Naive thymus-derived CD4-positive, alpha-beta T cell (primary cell): ENCODE measurements at places on chromosomes 7 and 10.

DNA sequence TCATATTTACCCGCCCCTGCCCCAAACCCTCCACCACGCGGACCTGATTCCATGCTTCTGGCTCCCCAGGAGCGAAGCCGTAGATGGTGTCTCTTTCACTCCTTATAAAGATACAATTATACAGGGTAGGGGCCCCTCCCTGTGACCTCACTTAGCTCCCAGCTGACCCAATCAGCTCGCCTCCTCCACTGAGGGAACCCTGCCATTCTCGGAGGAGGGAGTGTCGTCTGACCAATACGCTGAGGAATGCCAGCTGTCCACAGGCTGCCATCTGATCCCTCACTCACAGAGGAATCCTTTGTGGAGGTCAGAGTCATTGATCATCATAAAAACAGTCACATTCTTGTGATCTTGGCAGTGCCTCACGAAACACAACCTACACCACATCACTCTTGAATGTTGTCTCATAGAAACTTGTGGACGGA is 67.5 kb upstream of the INSIG1 start:
- no peak for DNase-seq

GRCh38 chr10:11505639-11506038 is 105.8 kb downstream of the USP6NL start:
- no peak for DNase-seq

DNA sequence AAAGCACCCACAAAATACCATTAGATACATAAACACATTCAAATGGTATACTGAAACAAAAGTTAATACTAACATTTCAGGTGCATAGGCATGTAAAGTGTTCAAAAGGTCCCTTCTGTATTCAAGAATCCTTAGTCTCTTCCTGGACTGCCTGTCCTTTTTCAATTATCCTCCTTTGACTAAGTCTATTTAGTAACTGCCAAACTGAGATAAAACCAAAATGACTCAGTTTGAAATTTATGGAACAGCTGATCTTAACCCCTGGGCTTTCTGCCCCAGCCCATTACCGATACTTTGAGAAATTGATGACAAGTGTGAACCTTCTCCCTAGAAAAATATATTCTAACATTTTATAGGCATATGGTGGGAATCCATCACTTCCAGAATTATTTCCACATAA is 5.4 kb downstream of the EPC1 start:
- no peak for DNase-seq

DNA sequence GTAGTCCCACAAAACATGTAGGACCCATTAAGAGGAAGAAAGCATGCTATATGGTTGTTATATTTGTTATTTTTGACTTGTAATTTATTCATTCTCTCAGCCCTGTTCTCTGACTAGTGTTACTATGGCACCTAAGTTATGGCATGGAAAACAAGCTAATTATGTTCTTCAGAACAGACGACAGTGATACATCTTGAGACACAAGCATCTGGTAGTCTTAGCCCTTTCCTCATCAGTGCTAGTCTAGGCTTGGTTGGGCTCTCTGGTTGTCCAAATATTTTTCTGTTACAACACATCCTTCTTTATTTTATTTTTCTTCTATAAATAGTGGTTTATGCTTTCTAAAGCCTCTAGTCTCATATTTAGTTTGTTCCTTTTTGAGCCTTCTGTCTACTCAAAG is 308.3 kb upstream of the KAT6B start:
- no peak for DNase-seq

DNA sequence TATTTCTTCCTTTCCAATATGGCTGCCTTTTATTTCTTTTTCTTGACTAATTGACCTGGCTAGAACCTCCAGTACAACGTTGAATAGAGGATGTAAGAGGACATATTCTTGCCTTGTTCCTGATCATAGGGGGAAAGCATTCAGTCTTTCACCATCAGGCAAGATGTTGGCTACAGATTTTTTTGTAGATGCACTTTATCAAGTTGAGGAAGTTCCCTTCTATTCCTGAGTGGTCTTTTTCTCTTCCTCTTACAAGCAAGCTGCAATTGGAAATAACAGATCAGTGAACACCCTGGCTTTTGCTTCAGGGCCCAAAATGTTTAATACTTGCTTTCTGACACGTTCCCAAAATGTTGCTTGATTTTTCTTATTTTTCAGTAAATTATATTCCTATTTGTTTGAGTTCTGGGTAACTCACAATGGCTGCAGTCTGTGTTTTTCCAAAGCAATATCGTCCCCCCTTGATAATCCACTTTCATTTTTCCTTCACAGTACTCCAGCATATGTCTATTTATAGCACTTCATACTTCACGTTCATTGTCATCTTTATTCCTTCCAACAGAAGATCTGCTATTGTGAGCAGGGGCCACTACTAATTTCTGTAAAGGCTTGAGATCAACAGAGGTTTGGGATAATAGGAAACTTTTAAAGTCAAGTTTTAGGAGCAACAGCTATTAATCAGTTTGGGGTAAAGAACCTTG is 11.7 kb downstream of the CPEB3 start:
- no peak for DNase-seq

DNA sequence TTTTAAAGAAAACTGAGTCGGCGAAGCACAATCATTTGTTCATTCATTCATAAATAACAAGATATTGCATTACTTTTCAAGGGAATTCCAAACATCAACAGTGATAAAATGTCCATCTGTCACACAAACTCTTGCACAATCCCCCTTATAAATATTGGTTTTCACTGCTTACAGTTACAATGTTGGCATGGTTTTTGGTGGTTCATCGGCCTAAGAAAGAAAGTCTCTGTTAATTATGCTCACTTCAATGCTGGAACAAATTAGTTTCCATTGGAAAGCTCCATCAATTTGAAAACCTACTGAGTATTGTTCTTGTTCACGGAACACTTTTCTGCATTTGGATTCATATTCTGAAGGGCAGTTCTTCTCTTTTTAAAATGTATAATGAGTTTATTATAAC is 188.5 kb downstream of the JAZF1 start:
- DNase-seq = no peak

- DNase-seq = no peak
Measured at GRCh38 chr7:18037609-18038008, 10.0 kb upstream of the PRPS1L1 start.

DNA sequence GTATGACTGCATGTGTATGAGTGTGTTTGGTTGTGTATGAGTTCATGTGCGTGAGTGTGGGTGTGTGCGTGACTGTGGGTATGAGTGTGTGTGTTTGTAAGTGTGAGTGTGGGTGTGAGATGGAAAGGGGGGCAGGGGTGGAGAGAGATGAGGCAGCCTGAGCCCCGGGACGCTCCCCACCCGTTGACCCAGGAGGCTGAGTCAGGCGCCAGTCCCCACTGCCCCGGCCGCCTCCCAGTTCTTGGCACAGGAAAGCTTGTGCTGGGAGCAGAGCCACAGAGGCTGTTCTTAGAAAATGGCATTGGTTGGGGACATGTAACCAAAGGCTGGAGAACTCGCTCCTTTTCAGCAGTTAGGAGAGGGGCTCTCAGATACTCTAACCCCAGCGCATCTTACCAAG is 27.8 kb upstream of the NUB1 start:
- no peak for DNase-seq

DNA sequence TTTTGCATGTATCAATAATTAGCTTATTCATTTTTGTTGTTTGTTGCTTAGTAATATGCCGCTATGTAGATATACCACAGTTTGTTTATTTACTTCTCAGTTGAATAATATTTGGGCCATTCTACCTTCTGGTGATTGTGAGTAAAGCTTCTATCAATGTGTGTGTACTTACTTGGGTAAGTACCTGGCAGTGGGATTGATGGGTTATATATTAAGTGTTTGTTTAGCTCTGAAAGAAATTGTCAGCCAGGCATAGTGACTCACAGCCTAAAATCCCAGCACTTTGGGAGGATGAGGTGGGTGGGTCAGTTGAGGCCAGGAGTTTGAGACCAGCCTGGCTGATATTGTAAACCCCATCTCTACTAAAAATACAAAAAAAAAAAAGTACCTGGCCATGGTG is 975.7 kb upstream of the MBL2 start:
- DNase-seq = no peak

GRCh38 chr7:88775838-88776237 is 16.3 kb downstream of the ZNF804B start:
- no peak for DNase-seq

DNA sequence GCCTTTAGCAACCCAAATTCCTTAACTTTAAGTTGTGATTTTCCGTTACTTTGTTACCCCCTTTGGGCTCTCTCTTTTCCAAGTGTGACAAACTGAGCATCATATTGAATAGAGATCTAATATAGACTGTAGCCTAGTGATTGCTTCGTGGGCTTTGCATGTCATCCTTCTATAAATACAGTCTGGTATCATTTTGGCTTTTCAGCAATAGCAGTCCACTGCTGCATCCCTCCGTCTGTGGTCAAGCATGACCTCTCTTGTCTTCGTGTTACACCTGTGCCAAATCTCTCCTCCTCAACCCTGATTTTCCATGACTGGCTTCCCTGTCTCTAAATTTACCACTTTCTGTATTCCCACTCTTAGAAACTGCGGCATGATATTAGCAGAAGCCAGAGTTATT is 53.8 kb upstream of the AGK start:
- DNase-seq = no peak

DNA sequence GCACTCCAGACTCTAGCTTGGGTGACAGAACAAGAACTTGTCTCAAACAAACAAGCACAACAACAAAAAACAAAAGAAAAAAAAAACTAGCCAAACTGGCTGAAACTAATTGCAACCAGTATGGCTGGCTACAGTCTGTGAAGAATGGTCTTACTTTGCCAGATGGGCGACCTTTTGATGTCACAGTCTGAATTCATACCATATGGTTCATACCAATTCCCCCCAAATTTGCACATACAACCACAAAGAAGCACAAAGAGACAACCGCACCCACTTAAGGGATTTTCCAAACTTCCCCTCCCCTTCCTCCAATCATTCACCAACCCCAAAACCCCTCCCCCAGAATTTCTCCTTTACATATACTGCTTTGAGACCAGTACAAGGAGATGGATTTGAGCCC is 114.2 kb downstream of the SPAG6 start:
- DNase-seq = no peak

- DNase-seq = no peak
Measured at GRCh38 chr10:122422266-122422989, 32.0 kb upstream of the ARMS2 start.

GRCh38 chr7:29040579-29040925 is 82.4 kb upstream of the TRIL start:
- no peak for DNase-seq

- no peak for DNase-seq
Measured at GRCh38 chr7:497346-497745, 22.3 kb downstream of the PDGFA start.

DNA sequence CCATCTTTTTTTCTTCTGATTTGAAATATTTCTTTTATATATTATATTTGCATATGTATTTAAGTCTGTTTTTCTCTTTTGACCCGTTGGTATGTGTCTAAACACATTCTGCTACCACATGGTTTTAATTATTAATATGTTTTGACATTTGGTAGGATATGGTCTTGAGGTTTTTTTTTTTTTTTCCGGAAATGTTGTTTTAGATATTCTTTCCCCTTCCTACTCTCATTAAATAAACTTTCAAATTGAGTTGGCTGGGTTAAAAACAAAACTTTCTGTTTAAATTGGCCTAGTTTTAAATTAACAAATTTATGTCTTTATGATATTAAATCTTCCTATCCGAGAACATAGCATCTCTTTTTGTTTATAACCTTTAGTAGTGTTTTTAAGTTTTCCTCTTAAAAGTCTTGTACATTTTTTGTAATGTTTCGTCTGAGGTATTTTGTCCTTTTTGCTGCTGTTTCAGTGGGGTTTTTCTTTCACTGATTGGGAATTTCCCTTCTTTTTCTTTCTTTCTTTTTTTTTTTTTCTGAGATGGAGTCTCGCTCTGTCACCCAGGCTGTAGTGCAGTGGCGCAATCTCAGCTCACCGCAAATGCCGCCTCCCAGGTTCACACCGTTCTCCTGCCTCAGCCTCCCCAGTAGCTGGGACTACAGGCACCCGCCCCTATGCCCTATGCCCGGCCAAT is 25.4 kb downstream of the STAM start:
- DNase-seq = no peak

DNA sequence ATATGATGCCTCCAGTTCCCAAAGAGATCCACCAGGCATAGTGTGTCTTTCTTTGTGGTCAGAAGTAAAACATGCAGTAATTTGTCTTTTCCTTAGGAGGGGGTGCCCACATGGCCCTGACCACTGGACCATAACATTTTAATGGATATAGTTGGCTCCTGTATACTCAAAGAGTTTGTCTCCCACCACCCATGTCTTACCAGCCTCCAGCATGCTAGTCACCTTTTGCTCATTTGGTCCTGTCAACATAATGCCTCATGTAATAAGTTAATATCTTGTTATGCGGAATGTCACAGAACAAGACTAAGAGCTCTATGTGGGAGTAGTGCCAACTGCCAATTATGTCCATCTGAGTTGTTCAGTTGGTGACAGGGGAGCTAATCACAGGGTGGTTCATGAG is 83.4 kb upstream of the IFRD1 start:
- DNase-seq = no peak

DNA sequence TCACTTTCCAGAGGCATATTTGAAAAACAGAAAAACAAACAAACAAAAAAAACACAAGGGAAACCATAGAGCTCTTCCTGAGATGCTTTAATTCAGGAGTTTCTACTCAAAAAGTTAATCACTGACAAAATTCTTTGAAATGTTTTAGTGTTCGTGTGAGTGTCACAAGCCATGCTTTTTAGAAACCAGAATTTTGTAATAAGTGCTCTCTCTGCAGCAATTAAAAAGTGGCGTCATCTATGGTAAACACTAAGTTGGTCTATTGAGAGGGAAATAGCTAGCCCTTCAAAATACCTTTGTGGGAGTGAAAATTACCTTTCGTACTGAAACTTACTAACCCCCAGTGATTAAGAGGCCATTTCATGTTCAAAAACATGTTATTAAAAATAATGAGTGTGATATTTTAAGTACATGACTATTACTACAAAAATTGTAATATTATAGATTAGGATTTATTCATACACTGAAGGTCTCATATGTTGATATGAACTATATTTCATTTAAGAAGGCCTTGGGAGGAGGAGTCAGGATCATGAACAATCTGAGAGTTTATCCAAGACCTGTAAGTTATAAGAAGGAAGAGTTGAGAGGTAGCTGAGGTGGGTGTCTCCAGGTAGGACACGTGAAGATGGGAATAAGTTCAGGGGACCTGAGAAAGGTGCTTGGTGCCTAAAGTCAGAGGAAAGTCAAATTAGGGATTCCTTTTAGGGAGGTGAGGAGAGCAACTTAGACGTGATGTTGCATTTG is 94.6 kb downstream of the PPP1R9A start:
- no peak for DNase-seq

DNA sequence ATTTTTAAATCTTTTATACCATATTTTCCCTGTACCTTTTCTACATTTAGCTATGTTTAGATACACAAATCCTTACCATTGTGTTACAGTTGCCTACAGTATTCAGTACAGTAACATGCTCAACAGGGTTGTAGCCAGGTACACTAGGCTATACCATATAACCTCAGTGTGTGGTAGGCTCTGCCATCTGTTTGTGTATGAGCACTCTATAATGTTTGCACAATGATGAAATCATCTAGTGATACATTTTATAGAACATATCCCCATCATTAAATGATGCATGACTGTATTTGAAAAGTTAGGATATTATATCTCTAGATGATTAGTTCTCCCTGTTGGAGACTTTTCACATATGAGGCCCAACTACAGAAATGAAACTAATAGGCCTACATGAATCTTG is 188.6 kb downstream of the STK31 start:
- DNase-seq = no peak

- no peak for DNase-seq
Measured at GRCh38 chr10:100551196-100551595, 15.5 kb downstream of the HIF1AN start.

GRCh38 chr7:100803398-100804161 is 23.7 kb downstream of the EPHB4 start:
- no peak for DNase-seq
